Activated naive CD8-positive, alpha-beta T cell treated with anti-CD3 and anti-CD28 coated beads for 36 hours (primary cell): ENCODE measurements at places on chromosomes 7 and 10. TPM values are rescaled to one million over a fixed set of nuclear protein-coding genes. Genes with fewer than 3 reads are reported as not detected.

DNA sequence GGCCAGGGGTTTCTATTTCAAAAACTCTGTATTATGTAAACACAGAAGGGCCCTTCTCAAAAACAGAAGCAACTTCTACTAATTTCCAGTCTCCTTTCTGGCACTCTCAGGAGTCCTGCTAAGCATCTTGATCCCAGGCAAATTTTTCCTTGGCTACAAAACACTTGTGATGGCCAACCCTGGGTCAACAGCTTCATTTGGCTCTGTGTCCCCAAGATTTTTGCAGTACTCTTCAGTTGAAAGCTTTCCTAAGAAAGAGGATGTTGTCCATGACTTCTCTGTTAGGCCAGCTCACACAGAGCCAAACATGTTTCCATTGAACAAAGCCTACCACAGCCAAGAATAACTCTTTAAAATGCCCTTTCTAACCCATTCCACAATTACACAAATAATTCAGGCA is 99.0 kb upstream of the EGR2 start:
- H3K27ac ChIP-seq, result no peak overlapping the region
- peaks cover 9% of the 10 kb centered on the region for H3K4me1 ChIP-seq
- peaks cover 13% of the 10 kb centered on the region for H3K27me3 ChIP-seq

DNA sequence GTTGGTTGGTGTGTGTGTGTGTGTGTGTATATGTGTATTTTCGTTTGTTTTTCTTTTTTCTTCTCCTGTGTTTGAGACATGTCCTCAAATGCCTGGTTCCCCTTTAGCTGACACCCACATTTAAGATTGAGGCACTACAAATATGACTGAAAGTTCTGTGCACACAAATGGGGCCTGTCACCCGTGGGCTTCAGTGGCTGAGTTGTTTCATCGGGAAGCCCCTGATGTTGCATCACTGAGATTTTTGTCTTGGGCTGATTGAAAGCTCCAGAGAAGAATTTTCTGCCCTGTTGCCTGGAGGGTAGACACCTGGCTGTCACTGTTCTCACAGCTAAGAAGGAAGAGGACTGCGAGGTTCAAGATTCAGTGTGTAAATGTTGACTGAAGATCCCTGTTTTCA is 283.8 kb upstream of the C7orf33 start:
- H3K4me3 ChIP-seq, result no peak overlapping the region
- H3K4me1 ChIP-seq, result peaks cover 22% of the 10 kb centered on the region
- no peak for DNase-seq
- no peaks in the 10 kb centered on the region for H3K36me3 ChIP-seq
- no peak overlapping the region for H3K27ac ChIP-seq
- H3K27me3 ChIP-seq, result no peaks in the 10 kb centered on the region

DNA sequence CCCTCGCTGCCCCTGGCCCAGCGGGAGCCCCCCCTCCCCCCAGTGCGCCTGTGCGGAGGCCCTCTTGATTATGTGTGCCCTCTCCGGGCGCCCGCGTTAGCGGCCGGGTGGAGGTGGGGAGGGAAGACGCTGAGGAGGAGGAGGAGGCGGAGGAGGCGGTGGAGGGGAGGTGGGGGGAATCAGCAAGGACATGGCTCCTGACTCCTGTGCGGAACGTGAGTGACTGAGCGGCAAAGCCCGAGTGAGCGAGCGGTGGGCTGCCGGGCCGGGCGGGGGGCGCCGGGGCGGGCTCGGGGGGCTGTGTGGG is 201 bp downstream of the MLLT10 start:
- peak overlapping the region; percentile 82 for H3K4me3 ChIP-seq
- H3K27ac ChIP-seq, result peak overlapping the region; percentile 78
- DNase-seq, result no peak

DNA sequence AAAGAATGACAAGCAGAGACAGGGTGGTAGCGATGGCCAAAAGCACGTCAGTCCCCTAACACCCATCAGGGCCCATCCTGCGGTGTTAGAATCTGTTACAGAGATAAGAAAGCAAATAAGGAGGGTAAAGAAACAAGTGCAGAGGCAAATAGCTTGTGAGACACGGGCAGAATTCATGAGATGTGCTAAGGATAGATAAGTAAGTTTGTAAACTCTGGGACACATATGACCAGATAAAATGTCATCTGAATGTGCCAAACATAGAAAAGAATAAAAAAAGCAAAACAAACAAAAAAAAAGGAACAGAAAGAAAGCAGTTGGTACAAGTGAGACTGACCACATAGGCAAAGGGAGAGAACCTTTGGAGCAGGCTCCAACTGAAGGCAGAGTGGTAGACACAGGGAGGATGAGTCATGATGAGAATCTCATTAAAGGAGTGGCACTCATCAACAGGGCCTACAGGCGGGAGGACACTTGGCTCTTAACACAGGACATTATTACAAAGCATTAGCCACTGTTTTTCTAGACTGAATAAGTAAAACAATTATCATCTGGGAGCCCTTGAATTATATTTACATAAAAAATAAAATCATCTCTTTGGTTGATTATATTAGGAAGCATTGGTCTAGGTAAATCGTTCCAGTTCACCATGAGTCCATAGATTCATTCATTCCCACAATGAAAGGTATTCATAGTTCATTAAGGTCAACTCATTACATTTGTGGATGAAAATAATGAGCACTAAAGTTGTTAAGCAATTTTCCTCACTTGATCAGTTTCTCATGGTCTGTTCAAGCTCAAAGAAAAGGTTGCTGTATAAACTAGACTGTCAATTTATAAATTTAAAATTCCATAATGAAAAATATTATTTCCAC is 21.5 kb upstream of the EPHB6 start:
- no peak overlapping the region for H3K27ac ChIP-seq
- H3K27me3 ChIP-seq, result no peaks in the 10 kb centered on the region
- no peaks in the 10 kb centered on the region for H3K36me3 ChIP-seq
- H3K4me1 ChIP-seq, result peaks cover 21% of the 10 kb centered on the region
- no peak for DNase-seq
- H3K4me3 ChIP-seq, result no peak overlapping the region

DNA sequence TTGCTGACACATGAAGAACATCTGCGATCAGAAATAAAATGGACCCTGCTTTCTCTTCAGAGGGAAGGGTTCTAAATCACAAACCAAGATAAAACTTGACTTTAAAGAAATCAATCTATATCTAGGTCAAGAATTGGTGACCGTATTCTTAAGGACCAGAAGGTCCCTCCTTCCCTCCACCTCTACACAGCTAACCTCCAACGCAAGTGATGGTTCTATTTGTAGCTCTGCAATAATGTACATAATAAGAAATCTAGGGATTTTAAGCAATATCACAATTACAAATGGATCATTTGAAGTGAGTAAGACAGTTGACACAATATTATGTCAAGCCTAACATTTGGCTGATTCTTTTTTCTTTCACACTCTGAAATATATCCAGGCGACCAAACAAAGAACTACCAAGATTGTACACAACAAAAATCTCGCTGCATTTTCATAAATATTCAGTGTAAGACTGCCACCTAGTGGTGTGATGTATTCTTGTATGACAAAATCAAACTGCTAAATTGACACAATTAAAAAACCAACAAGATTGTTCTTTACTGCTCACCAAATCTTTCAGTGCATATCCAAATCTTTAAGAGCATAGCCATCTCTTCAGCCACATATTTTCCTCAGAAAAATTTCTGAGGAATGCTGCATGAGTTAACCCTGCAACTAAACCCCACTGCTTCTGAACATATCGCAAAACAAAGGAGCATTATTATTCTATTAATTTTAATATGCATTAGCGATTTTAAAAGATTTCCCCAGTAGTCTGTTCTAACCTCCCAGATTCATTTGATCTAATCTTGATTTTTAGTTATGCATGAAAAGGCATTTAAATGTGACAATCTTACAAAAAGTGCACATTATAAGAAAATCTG is 44.5 kb downstream of the ICA1 start:
- H3K4me1 ChIP-seq, result peaks cover 7% of the 10 kb centered on the region
- H3K27ac ChIP-seq, result no peak overlapping the region
- no peak overlapping the region for H3K4me3 ChIP-seq
- H3K36me3 ChIP-seq, result no peaks in the 10 kb centered on the region

- DNase-seq, result no peak
- H3K36me3 ChIP-seq, result no peaks in the 10 kb centered on the region
- H3K4me3 ChIP-seq, result no peak overlapping the region
Observed at GRCh38 chr7:101823596-101823995, 6.2 kb downstream of the CUX1 start.

DNA sequence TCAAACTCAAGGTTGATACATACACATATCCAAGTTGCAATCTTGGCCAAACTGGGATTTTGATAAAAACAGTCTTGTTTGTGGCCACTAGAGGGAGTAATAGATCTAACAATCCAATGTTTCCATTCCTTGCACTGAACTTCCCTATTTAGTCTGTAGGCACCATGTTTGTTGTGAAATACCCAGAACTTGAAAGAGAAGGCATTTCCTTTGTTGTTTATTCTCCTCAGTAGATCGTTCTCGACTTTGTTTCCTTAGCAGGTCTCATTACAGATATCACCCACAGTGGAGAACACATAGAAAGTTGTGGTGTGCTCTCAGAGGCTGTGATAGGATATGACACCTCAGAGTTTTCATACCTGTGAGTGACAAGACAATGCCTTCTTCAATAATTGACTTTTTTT is 70.3 kb upstream of the MXI1 start:
- no peak overlapping the region for H3K4me3 ChIP-seq
- peaks cover 36% of the 10 kb centered on the region for H3K4me1 ChIP-seq
- no peaks in the 10 kb centered on the region for H3K27me3 ChIP-seq
- peak overlapping the region; percentile 24 for H3K27ac ChIP-seq

DNA sequence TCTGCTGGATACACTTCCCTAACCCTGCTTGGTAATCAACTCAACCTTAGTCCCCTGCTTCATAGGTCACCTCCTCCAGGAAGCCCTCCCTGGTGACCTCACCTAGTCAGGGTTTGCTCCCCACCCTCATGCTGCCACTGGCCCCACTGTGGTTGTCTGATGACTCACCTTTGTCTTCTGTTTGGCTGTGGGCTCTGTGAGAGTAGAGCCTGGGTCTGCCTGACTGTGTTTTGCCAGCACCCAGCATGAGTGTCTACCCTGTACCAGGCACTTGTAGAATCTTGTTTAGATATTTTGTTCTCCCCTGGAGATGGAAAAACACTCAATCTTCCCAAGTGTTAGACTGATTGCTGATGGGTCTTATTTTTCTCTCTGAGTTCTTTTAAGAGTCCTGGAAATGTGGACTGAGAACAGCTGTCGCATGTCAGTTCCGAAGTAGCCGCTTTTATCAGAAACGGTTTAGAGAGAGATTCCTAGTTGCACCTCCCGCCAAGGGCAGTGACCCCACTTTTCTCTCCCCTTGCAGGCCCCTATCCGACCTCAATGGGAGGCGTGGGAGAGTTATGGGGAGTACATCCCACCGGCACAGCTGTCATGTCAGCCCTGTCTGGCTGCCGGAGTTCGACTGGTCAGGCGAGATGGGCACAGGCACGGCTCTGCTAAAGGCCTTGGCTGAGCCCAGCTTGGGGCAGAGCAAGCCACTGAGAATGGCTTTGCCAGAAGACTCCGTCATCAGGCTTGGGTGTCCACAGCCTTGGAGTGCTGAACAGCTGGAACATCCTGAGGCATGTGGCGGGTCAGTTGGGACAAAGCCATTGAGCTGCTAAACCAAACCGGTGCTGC is 134.3 kb downstream of the GRK5 start:
- no peaks in the 10 kb centered on the region for H3K27me3 ChIP-seq
- H3K4me1 ChIP-seq, result peaks cover 24% of the 10 kb centered on the region
- DNase-seq, result peak; percentile 53
- peaks cover 9% of the 10 kb centered on the region for H3K36me3 ChIP-seq
- H3K27ac ChIP-seq, result peak overlapping the region; percentile 58

GRCh38 chr7:150668472-150668911 is 17.0 kb upstream of the GIMAP2 start:
- peak overlapping the region; percentile 98 for H3K27ac ChIP-seq
- H3K27me3 ChIP-seq, result no peaks in the 10 kb centered on the region
- peak overlapping the region; percentile 16 for H3K4me3 ChIP-seq
- peaks cover 77% of the 10 kb centered on the region for H3K36me3 ChIP-seq
- DNase-seq, result peak; percentile 75
- H3K4me1 ChIP-seq, result peaks cover 85% of the 10 kb centered on the region

- no peak for DNase-seq
- H3K4me1 ChIP-seq, result peaks cover 21% of the 10 kb centered on the region
- no peak overlapping the region for H3K27ac ChIP-seq
- H3K36me3 ChIP-seq, result peaks cover 37% of the 10 kb centered on the region
- H3K4me3 ChIP-seq, result no peak overlapping the region
Observed at GRCh38 chr7:37100735-37101331, 347.8 kb downstream of the ELMO1 start.

GRCh38 chr7:42222891-42223290 is 14.1 kb downstream of the GLI3 start:
- no peak for DNase-seq
- H3K4me3 ChIP-seq, result no peak overlapping the region
- peaks cover 7% of the 10 kb centered on the region for H3K4me1 ChIP-seq
- H3K27me3 ChIP-seq, result peaks cover 46% of the 10 kb centered on the region

DNA sequence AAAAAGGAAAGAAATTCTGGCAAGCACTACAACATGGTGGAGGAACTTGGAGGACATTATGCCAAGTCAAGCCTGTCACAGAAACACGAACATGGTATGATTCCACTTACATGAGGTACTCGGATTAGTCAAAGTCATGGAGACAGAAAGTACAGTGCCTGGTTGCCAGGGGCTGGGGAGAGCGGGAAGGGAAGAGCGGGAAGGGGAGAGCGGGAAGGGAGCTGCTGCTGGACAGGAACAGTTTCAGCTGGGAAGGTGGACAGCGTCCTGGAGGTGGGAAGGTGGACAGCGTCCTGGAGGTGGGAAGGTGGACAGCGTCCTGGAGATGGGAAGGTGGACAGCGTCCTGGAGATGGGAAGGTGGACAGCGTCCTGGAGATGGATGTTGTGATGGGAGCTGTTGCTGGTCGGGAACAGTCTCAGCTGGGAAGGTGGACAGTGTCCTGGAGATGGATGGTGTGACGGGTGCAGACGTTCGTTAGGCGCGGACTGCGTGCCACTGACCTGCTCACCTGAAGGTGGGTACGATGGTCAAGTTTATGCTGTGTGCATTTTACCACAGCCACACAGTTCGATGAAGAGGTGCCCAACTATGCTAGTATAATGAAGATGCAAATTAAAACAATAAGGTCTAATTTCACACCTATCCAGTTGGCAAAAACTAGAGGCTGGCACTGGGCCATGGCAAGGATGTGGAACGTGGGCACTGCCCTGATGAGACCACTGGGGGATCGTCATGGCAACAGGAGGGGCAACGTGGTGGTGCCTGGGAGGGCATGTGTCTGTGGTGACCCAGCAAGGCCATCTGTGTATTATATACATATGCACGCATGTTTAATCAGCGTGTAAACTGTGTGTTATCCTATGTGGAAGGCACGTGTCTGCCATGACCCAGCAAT is 103.8 kb downstream of the NKX6-2 start:
- no peak overlapping the region for H3K4me3 ChIP-seq
- no peaks in the 10 kb centered on the region for H3K27me3 ChIP-seq
- H3K4me1 ChIP-seq, result peaks cover 26% of the 10 kb centered on the region
- DNase-seq, result no peak
- H3K36me3 ChIP-seq, result no peaks in the 10 kb centered on the region
- no peak overlapping the region for H3K27ac ChIP-seq

GRCh38 chr7:159096736-159097581 is 47.7 kb downstream of the VIPR2 start:
- no peaks in the 10 kb centered on the region for H3K27me3 ChIP-seq
- no peak overlapping the region for H3K27ac ChIP-seq
- H3K36me3 ChIP-seq, result no peaks in the 10 kb centered on the region
- H3K4me3 ChIP-seq, result no peak overlapping the region
- no peaks in the 10 kb centered on the region for H3K4me1 ChIP-seq

Gene GCC1
- total RNA-seq, result 15.6 TPM

Gene EEPD1
- total RNA-seq, result 0.62 TPM

Gene NUPR2
- not detected for total RNA-seq
